ENCODE measurements at places on chromosomes 3 and 15. TPM values are rescaled to one million over a fixed set of nuclear protein-coding genes. Genes with fewer than 3 reads are reported as not detected.

The CD200R1 gene
- 0.09 TPM for total RNA-seq

The PLSCR4 gene
- total RNA-seq: 4.6 TPM

The MESP2 gene
- 0.51 TPM for total RNA-seq

The CLRN1 gene
- total RNA-seq: not detected

The IQCF5 gene
- total RNA-seq: not detected

The ANKUB1 gene
- not detected for total RNA-seq

The LRTM1 gene
- not detected for total RNA-seq

The OXSR1 gene
- total RNA-seq: 33.2 TPM

The HTR3E gene
- total RNA-seq: not detected

The EHHADH gene
- total RNA-seq: 2.2 TPM

The LSMEM2 gene
- total RNA-seq: 0.05 TPM

The CD86 gene
- not detected for total RNA-seq

The CD200 gene
- total RNA-seq: not detected

The FILIP1L gene
- 0.45 TPM for total RNA-seq

The ANKRD63 gene
- 0.19 TPM for total RNA-seq

Data from A549 treated with CpdA at 1 μM for 4 hours (cell line).